ENCODE measurements at places on chromosomes 13 and 19. TPM values are rescaled to one million over a fixed set of nuclear protein-coding genes. Genes with fewer than 3 reads are reported as not detected.
A peak's percentile ranks its signal among the peaks of the same experiment; 100 is the strongest.

- no peak overlapping the region for H3K4me3 ChIP-seq
- H3K27ac ChIP-seq: no peak overlapping the region
- H3K27me3 ChIP-seq: no peaks in the 10 kb centered on the region
- no peak for DNase-seq
Observed at GRCh38 chr19:31880283-31880682, 465.1 kb upstream of the ZNF507 start.

DNA sequence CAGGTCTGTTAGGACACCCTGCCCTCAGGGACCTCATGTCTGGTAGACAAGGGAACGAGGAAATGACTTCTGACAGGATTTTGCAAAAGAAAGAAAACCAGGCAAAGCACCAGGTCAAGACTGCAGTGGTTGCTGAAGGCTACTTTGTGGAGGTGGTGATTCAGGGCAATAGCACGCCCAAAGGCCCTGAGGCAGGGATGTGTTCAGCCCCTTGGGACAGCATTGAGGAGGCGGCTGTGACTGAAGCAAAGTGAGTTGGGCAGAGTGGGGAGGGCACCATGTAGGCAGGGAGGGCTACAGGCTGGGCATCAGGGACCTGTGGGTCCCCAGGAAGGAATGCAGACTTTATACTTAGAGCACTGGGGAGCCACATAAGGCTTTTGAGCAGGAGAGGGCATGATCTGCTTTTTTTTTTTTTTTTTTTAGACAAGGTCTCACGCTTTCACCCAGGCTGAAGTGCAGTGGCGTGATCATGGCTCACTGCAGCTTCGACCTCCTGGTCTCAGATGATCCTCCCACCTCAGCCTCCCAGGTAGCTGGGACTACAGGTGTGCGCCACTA, 10.8 kb upstream of the HOMER3 start:
- peaks cover 29% of the 10 kb centered on the region for H3K4me1 ChIP-seq
- no peaks in the 10 kb centered on the region for H3K36me3 ChIP-seq
- no peak for DNase-seq
- H3K4me3 ChIP-seq: no peak overlapping the region
- no peaks in the 10 kb centered on the region for H3K27me3 ChIP-seq
- no peak overlapping the region for H3K27ac ChIP-seq

TNFSF13B gene
- not detected for total RNA-seq

DNA sequence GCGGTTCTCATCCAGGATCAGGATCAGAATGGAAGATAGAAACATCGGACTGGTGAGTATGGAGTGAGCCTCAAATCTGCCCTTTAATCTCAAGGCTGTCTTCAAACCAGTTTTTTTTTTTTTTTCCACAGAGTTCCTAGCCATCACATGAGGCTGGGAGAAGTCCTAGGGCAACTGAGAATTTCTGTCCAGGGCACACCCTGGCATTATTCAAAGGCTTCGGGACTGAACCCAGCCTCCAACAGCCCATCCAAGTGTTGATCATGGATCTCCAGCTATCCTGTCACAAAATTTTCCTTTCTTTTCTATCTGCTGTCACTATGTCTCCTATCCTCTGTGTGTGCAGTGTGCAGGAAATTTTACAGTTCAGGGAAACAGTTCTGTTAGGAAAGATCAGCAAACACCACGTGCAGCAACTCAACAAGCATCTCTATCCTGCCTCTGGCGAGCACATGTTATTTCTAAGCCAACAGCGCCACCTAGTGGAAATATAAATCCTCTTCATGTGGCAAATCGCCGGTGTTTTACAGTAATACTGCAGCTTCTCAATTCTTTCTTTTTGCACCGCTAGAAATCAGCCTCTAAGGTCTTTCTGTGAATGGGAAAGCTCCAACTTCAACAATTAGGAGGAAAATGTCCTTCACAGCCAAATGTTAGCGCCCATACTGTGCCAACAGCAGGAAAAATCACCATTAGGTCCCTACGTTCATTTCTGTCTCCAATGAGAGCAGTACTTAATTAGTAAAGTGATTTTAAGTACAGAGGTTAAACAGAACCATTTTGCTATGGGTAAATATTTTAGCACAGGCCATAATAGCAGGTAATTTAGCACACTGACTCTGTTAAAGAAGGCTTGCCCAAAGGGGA, 21.4 kb upstream of the ZNF181 start:
- H3K4me3 ChIP-seq: no peak overlapping the region
- no peaks in the 10 kb centered on the region for H3K36me3 ChIP-seq
- H3K27me3 ChIP-seq: no peaks in the 10 kb centered on the region
- no peaks in the 10 kb centered on the region for H3K4me1 ChIP-seq
- H3K27ac ChIP-seq: no peak overlapping the region

DNA sequence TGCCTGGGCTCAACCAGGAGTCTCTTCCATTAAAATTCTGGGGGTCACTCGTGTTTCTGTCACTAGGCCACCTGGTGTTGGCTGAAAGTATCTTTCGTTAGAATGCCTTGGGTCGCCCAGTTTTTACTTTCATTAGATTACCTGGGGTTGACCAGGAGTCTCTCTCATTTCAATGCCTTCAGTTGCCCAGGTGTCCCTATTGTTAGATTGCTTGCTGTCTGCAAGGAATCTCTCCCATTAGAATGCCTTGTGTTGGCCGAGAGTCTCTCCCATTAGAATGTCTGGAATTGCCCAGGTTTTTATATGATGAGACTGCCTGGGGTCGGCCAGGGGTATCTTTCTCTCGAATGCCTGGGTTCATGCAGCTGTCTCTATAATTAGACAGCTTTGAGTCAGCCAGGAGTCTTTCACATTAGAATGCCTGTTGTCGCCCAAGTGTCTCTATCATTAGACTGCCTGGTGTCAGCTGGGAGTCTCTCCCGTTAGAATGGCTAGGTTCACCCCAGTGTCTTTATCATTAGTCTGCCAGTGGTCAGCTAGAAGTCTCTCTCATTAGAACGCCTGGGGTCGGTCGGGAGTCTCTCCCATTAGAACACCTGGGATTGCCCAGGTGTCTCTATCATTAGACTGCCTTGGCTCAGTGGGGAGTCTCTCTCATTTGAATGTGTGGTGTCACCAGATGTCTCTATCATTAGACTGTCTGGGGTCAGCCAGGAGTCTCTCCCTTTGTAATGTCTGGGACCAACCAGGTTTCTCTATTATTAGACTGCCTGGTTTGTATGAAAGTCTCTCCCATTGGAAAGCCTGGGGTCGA, 1446.8 kb downstream of the UQCRFS1 start:
- no peak overlapping the region for H3K27ac ChIP-seq
- H3K4me1 ChIP-seq: no peaks in the 10 kb centered on the region
- H3K27me3 ChIP-seq: no peaks in the 10 kb centered on the region
- H3K4me3 ChIP-seq: no peak overlapping the region

- H3K4me1 ChIP-seq: no peaks in the 10 kb centered on the region
- H3K27me3 ChIP-seq: peaks cover 39% of the 10 kb centered on the region
- H3K36me3 ChIP-seq: no peaks in the 10 kb centered on the region
- H3K4me3 ChIP-seq: no peak overlapping the region
Observed at GRCh38 chr19:33702606-33703437, 81.1 kb downstream of the CHST8 start.

GTF2F2 gene
- total RNA-seq: 32.8 TPM

DNA sequence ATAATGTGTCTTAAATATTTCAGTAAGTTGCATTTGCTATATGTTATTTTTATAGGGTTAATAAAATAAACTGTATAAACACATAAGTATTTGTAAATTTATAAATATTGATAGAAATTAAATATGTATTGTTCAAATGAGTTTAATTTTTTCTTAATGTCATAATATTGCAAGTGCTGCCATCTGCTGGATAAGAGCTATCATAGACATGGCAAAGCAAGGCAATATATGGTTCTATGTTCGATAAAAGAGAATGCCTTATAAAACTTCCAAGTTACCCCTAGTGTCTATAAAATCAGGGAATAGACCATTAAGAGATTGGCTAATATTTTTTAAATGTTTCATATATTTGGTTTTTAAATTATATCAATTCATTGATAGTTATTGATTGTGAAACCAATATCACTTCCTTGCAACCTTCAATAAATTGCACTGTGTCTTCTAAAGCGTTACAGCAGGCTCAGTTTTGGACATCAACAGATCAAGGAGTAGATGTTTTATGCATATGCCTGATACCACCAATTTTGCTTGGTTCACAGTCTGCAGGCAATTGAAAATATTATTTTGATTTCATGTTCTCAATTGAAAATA, 29.0 kb upstream of the SLITRK6 start:
- no peaks in the 10 kb centered on the region for H3K4me1 ChIP-seq
- H3K36me3 ChIP-seq: no peaks in the 10 kb centered on the region
- H3K4me3 ChIP-seq: no peak overlapping the region
- DNase-seq: peak; percentile 6
- no peak overlapping the region for H3K27ac ChIP-seq

DNA sequence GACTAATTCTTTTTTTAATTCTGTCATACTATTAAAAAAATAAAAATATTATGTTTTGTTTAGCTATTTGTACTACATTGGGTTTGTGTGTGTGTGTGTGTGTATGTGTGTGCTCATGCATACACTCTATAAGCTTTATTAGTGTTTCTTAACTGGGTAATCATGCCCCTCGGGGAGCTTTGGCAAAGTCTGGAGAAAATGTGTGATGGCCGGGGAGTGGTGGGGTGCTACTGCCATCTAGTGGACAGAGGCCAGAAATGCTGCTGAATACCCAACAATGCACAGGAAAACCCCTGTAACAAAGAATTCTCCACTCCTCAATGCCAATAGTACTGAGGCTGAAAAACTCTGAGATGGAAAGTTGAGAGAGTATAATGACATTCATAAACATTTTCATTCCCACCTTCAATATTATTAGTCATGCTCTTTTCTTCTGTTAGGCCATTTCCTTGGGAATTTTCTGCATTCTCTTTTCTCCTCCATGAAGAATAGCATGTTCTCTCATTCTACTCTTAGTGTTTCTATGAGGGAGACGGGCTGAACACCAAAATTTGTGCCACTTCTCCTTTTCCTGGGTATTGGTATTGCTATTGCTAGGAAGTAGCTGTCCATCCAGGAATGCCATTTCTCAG, 157.3 kb downstream of the DNAJC3 start:
- no peaks in the 10 kb centered on the region for H3K4me1 ChIP-seq
- DNase-seq: peak; percentile 32
- no peaks in the 10 kb centered on the region for H3K27me3 ChIP-seq

CLEC17A gene
- not detected for total RNA-seq

DNA sequence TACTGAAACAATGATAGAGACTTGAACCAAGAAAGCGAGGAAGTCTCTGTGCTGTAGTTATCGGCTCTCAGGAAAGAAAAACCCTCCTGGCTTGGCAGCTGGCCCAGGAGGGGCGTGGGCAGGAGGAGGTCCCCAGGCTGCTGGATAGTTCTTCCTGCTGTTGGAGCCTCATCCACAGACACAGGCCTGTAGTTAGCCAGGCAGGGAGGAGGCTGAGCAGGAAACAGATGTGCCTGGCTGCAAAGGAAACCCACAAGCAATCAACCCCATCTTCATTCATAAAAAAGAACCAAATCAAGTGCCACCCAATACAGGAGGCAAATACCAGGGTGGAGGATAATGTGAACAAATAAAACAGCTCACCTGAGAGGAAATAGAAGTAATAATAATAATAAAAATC, 86.2 kb downstream of the IRS2 start:
- no peaks in the 10 kb centered on the region for H3K4me1 ChIP-seq
- no peaks in the 10 kb centered on the region for H3K27me3 ChIP-seq
- DNase-seq: no peak
- H3K4me3 ChIP-seq: no peak overlapping the region

GRCh38 chr19:55172741-55173140, 6.3 kb upstream of the DNAAF3 start:
- no peak overlapping the region for H3K4me3 ChIP-seq
- DNase-seq: no peak
- H3K27ac ChIP-seq: no peak overlapping the region
- peaks cover 16% of the 10 kb centered on the region for H3K4me1 ChIP-seq
- no peaks in the 10 kb centered on the region for H3K36me3 ChIP-seq

- no peaks in the 10 kb centered on the region for H3K27me3 ChIP-seq
- H3K27ac ChIP-seq: peak overlapping the region; percentile 57
- H3K4me3 ChIP-seq: no peak overlapping the region
- DNase-seq: no peak
Observed at GRCh38 chr19:18157465-18158063, 4.6 kb downstream of the PIK3R2 start.

DDA1 gene
- 17.5 TPM for total RNA-seq

DNA sequence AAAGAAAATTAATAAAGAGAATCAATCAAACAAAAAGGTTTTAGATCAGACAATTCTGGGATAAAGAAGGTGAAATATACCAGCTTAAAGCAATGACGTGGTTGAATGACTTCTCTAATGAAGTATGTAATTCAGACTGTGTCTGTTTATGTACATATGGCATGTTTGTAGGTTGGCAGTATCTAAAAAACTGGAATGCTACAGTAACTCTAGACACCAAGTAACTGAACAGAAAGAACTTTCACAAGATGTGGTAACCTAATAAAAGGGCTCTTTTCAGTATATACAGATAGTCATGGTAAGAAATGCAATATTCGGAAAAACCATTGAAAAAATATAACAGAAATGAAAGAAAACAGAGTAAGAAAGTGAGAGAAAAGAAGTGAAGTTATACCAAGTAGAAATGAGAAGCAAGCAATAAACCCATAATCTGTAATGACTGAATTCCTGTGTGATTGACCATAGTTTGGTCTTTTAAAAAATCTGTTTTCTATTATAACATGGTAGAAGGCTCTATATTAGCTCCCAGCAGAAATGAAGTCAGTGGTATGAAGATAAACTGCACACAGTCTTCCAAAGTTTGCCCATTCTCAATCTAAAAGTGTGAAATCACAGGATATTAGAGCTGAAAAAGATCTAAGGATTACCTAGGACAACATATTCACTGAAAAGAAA, 31.4 kb downstream of the ELF1 start:
- 0 out of 2 replicates have a peak, but pooled peaks cover 2% of the 10 kb centered on the region for H3K36me3 ChIP-seq
- peaks cover 53% of the 10 kb centered on the region for H3K4me1 ChIP-seq
- no peaks in the 10 kb centered on the region for H3K27me3 ChIP-seq
- DNase-seq: no peak
- H3K4me3 ChIP-seq: no peak overlapping the region

GRCh38 chr19:54738715-54739114, 402 bp downstream of the KIR2DL3 start:
- no peaks in the 10 kb centered on the region for H3K4me1 ChIP-seq
- no peak overlapping the region for H3K4me3 ChIP-seq
- DNase-seq: no peak

DNA sequence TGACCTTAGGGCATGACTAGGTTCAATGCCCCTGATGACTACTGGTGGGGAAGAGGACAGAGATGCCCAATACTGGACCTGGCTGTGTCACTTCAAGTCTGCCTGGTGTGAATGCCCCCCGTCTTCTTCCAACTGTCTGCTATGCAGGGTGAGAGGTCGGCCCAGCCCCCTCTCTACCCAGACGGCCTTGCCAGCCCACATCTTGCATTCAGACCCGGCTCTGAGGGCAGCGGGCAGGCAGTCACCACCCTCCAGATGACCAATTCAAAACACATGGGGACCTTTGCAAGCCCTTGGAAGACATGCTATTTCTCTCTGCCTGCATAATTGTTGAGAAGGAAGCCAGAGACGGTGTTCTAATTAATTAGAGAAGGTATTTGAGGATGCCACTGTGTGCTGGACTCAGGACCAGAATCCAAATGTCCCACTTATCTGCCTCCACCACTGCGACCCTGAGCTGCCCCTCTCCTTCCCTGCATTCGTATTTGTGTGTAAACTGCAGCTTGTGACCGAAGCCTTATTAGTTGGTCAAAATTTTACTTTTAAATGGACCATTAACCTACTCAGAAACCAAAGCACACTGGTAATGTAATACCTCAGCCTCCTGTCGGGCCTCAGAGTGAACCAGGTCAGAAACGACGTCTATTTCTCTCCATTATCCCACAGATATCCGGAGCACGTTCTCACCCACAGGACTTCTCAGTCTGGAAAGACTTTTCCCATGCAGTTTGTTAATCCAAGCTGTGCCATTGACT, 407.0 kb downstream of the ZNF536 start:
- no peak for DNase-seq
- H3K4me1 ChIP-seq: no peaks in the 10 kb centered on the region
- H3K4me3 ChIP-seq: no peak overlapping the region
- H3K36me3 ChIP-seq: no peaks in the 10 kb centered on the region
- H3K27me3 ChIP-seq: no peaks in the 10 kb centered on the region
